ENCODE measurements at places on chromosomes 5 and 9. TPM values are rescaled to one million over a fixed set of nuclear protein-coding genes. Genes with fewer than 3 reads are reported as not detected.

OR13C9 gene
- total RNA-seq, result not detected

NR6A1 gene
- total RNA-seq, result 1.0 TPM

MEIKIN gene
- not detected for total RNA-seq

SLC45A2 gene
- total RNA-seq, result not detected

FBP1 gene
- total RNA-seq, result 0.74 TPM

TRIM36 gene
- 0.44 TPM for total RNA-seq

LMX1B gene
- total RNA-seq, result 1.3 TPM

C8G gene
- total RNA-seq, result 3.6 TPM

PCSK5 gene
- total RNA-seq, result 5.6 TPM

PCDHGB2 gene
- total RNA-seq, result 8.8 TPM

HAND1 gene
- total RNA-seq, result 26.2 TPM

CBY3 gene
- total RNA-seq, result not detected

DNA sequence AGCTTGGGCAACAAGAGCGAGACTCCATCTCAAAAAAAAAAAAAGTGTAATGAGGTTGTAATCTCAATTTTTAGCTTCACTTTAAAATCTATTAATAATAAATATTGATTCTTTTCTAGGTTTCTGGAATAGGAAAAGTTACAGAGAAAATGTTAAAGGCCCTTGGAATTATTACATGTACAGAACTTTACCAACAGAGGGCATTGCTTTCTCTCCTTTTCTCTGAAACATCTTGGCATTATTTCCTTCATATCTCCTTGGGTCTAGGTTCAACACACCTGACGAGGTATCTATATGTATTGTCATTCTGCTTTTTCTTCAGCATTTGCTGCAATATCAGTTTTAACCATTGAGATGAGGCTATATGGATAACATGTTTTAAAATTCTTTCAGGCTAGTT lies 26.6 kb upstream of the ANKDD1B start:
- DNase-seq, result no peak

DNA sequence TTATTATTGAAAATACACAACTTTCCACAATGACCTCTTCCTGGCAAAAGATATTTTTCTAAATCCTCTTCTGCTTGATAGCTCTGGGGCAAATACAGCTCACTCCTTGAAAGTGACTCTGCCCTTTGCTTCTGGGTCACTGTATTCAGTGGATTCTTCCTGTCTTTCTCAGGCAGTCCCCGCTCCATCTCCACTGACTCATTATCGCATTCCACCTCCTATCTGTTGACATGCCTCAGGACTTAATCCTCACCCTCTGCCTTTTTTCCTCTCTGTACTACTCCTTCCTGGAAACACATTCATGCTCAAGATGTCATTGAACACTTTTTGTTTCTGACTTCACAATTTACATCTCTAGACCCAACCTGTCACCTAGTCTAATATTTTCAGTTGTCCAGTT lies 8.4 kb upstream of the RGS7BP start:
- no peak for DNase-seq

- no peak for DNase-seq
Measured at GRCh38 chr5:170076211-170076610, 29.5 kb upstream of the FOXI1 start.

GRCh38 chr5:55929020-55929799 lies 65.6 kb downstream of the IL6ST start:
- DNase-seq, result no peak

- no peak for DNase-seq
Measured at GRCh38 chr5:149627070-149627469, 45.8 kb downstream of the ARHGEF37 start.

- no peak for DNase-seq
Measured at GRCh38 chr5:52987711-52988331, 1.3 kb upstream of the ITGA2 start.

- DNase-seq, result no peak
Measured at GRCh38 chr9:75531588-75531987, 358.9 kb upstream of the PCSK5 start.

DNA sequence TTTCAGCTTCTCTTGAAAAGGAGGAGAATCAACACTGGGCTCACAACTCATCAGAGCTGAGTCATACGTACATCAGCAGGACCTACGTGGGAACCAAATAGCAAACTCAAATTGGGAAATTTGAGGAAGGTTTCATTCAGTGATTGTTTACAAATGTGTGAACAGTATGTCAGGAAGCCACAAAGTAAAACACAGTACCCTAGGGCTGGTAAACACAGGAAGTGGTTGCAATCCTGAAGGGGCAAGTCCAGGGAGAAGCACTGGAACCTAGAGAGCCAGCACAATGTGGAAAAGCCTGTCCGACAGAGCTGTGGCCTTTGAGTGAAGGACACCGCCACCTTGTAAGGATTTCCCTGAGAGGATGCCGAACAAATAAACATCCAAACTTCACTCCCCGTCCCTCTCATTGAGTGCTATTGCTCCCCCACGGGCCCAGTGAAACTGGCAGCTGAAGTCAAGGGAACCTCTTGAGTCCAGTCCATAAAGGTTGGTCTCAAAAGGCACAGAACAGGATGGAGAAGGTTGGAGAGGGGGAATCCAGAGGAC lies 26.7 kb upstream of the RICTOR start:
- DNase-seq, result no peak

DNA sequence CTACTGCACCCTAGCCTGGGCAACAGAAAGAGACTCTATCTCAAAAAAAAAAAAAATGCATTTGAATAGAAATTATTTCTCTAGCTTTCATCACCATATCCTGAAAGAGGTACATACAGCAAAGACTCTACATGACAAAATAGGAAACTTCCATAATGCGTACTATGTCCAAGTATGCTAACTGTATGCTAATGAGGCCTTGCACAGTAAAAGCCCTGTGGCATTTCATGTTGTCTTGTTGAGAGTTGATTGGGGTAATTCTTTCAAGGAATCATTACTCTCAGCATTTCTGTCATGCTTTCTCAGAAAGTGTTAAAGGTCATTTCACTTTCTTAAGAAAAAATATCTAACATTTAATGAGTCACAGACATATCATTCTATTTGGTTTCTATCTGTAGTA lies 393.4 kb downstream of the CTNND2 start:
- no peak for DNase-seq

GRCh38 chr9:89810431-89810830 lies 205.6 kb downstream of the GADD45G start:
- no peak for DNase-seq

- DNase-seq, result no peak
Measured at GRCh38 chr9:106869028-106869427, 6.1 kb downstream of the ZNF462 start.

- DNase-seq, result peak; percentile 30
Measured at GRCh38 chr9:2622461-2623287, 1.1 kb downstream of the VLDLR start.

DNA sequence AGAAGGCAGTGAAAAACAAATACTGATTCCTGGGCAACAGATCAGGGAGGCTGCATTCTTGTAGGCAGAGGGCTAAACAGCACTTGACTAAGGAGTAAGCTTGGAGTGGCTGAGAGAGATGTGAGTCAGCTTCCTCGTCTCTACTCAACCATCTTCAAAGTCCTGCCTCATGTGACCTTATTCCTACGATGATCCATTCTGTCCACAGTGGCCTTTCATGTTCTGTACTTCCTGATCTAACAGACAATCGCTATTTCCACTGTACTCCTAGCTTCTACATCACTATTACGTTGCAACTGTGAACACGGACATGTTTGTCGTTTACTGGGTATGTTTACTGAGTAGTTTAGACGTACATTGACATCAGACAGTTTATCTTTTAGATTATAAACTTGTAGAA lies 365.4 kb downstream of the ARL15 start:
- no peak for DNase-seq

- no peak for DNase-seq
Measured at GRCh38 chr5:98364549-98364948, 408.9 kb upstream of the RGMB start.

DNA sequence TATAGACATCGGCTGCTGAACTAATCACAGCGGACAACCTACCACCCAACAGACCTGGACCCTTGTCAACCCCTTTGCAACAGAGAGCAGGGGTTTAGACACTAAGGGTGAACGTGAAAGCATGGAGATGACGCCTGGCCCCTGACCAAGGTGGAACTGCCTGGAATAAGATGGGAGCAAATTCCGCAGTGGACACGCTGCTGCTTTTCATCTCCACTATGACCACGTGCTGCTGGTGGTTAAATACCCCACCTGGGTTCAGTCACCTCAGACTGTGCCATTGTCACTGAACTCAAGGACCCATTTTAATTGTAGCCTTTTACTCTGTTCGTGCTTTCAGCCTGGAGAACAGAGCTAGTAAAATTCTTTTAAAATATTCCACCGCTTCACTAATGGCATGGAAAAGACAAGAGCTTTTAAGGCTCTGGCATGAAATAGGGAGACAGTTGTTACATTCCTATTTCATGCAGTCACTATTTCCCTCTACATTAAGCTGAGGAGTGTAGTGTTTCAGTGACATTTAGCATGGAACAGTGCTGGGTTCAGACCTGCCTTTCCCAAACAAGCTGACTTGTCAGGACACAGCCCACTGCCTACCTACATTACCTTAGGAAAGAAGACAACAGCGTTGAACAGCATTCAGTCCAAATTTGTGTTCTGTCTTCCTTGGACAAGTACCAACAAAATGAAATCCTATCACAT lies 96.8 kb downstream of the ANKRD18B start:
- DNase-seq, result no peak

GRCh38 chr9:89750117-89750791 lies 145.4 kb downstream of the GADD45G start:
- peak; percentile 75 for DNase-seq

GRCh38 chr9:99748676-99749075 lies 73.0 kb upstream of the NR4A3 start:
- DNase-seq, result no peak

DNA sequence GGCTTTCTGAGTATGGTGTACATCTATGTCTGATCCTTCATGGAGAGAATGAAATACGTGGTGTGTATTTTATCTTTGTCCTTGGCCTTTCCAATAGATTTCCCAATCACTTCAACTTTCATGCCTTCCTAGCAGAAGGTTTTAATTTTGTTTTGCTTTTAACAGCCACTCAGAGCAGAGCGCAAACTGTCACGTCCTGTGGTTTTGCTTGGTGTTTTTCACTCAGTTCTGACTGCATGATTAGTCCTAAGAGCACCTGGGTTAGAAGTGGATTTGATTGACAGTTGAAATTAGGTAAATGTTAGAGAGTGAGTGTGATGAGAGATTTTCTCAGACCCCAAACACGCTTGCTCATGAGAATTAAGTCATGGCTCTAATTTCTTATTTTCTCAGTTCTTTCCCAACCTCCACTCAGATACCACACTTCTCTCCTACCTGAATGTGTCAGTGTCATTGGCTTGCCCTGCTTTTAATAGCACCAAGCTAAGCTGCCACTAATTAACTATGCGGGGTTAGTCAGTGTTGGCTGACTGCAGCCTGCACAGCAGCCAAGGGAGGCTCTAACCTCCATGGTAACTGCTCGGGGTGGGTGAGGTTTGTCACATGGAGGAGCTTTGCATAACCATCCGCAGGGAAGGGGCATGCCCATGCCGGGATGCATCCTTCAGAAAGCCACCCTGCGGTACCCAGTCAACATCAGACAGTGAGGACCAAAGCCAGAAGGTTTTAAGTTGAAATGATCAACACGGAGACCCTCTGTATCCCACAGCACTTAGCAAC lies 173.4 kb downstream of the NR3C1 start:
- no peak for DNase-seq

DNA sequence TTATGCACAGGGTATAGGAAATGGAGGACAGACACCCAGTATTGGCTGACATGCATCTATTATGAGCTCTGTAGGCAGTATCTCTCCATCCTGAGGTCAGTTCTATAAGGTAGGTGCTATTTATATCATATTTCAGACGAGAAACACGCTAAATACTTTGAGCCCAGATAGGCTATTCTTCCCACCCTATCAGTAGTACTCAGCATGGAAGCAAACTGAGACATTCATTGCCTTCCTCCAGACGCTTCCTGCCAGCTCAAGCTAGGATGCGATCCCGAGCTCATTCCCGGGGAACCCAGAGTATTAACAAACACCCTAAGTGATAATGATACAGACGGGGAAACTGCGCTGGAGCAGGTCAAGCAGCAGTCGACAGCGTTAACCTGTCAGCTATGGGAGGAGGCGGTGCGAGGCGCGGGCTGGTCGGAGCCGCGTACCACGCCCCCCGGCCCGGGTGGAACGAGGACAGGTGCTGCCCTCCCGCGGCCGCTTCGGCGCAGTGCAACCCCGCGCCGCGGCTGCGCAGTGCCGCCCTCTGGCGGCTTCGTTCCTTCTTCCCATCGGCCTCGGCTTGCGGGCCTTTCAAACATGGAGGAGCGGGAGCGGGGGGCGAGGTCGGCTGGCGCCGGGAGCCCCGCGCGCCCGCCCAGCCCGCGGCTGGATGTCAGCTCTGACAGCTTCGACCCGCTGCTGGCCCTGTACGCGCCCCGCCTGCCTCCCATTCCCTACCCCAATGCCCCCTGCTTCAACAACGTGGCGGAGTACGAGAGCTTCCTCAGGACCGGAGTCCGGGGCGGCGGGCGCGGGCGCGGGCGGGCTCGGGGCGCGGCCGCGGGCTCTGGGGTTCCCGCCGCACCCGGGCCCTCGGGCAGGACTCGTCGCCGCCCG lies at the start of gene LSM11:
TSS of gene LSM11 (plus strand) at position 550 of the 888 bp plus-strand sequence. CDS start at position 589, 39 bp downstream.
- DNase-seq, result peak; percentile 87

- no peak for DNase-seq
Measured at GRCh38 chr9:122866079-122866478, 37.7 kb upstream of the PDCL start.

- DNase-seq, result no peak
Measured at GRCh38 chr9:109401169-109401989, 80.5 kb upstream of the EPB41L4B start.

- no peak for DNase-seq
Measured at GRCh38 chr5:153885141-153885540, 153.6 kb downstream of the FAM114A2 start.

DNA sequence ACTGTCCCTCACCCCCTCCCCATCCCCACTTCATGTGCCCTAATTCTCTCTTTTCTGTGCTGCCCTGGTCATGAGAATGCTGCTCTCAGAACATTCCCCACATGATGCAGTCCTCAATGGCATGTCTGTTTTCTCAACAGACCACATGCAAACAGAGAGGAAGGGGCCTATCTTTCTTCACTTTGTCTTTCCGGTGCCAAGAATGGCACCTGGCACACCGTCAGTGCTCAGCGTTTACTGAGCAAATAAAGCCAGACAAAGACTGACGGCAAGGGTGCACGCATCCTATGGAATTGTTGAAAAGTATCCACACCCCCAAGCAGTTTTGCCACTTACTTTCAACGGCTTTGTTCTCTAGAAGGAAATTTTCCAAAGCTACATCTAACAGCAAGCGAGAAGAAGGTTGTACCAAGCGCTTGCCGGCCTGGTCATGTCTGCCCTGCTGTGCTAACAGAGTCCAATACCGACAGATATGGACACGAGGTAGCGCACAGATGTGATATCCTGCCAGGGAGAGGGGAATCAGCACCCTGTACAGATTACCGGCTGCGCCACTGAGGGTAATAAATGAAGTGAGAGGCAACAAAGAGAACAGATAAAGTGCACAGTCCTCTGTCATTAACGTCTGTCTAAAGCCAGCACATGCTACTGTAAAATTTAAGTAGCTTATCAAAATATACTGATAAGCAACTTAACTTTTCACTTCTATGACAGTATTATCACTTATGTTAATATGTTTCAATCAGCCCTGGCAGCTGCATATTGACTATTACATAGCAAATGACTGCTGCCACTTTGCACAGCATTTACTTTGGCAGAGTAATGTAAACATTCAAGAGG lies 251.7 kb downstream of the DENND1A start:
- DNase-seq, result no peak

- DNase-seq, result no peak
Measured at GRCh38 chr9:69985971-69986370, 57.7 kb upstream of the MAMDC2 start.
